Esophagus mucosa (tissue), 1 donor: ENCODE measurements at places on chromosomes 2 and 18. TPM values are rescaled to one million over a fixed set of nuclear protein-coding genes. Genes with fewer than 3 reads are reported as not detected.

- ATAC-seq, result no peak
Observed at GRCh38 chr2:1010415-1010930, 59.8 kb downstream of the SNTG2 start.

DNA sequence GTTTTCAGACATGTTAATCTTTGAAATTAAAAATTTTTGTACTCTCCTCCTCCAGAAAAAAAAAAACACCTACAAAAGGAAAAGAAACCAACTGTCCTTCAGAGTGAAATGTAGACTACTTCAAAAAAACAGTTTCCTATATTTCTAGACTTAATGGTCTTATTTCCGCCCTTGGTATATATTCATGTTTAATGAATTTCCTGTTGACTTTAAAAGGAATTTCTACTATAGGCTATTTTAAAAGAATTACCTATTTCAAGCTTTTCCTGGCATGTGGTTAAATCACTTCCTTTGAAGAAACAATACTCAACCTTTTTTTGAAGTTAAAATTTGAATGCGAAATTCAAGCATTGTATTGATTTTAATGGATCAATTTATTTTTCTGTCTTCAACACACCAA is 29.2 kb downstream of the GULP1 start:
- ATAC-seq, result no peak

DNA sequence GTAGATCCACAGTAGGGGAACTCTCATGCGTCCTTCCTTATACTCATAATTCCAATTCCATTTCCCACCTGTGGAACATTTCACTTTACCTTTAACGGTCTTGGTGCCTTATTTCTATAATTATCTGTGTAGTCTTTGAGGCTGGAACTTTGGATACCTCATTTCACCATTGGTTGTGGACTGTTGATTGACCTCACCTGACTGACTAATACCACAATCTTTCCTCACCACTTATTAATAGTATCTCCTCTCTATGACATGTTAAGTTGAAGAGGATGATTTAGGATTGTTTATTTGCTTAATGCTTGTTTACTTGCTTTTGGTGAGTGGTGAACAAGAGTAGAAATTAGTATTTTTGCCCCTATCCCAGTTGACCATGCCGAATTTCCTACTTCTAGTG is 50.0 kb downstream of the R3HDM1 start:
- no peak for ATAC-seq

- ATAC-seq, result peak; percentile 14
Observed at GRCh38 chr2:98464772-98465310, 20.2 kb downstream of the INPP4A start.

CD8B gene
- not detected for total RNA-seq

SCN7A gene
- 0.48 TPM for total RNA-seq

EIPR1 gene
- 25.9 TPM for total RNA-seq

LOXL3 gene
- 0.52 TPM for total RNA-seq
